ENCODE measurements at places on chromosomes 2 and 18. TPM values are rescaled to one million over a fixed set of nuclear protein-coding genes. Genes with fewer than 3 reads are reported as not detected.
A peak's percentile ranks its signal among the peaks of the same experiment; 100 is the strongest.

DNA sequence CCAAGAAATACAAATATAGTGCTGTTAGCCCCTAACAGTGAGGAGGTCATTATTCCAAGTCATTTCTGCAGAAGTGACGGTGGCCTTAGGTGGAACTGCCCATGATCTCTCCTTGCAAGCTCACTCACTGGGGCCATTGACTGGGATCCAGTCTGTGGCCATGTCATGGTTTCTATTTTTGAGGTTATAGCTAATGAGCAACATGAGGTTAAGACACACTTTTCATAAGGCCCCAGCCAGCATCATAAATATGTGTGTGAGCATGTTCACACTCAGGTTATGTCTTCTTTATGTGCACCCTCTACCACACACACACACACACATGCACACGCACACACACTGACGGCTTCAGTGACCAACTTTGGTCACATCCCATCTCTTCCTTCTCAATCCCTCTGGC lies 484 bp downstream of the AFF3 start:
- H3K4me1 ChIP-seq = peaks cover 56% of the 10 kb centered on the region
- H3K27me3 ChIP-seq = no peaks in the 10 kb centered on the region
- H3K36me3 ChIP-seq = no peaks in the 10 kb centered on the region
- H3K27ac ChIP-seq = peak overlapping the region; percentile 81
- no peak for DNase-seq
- peak overlapping the region; percentile 63 for H3K4me3 ChIP-seq

DNA sequence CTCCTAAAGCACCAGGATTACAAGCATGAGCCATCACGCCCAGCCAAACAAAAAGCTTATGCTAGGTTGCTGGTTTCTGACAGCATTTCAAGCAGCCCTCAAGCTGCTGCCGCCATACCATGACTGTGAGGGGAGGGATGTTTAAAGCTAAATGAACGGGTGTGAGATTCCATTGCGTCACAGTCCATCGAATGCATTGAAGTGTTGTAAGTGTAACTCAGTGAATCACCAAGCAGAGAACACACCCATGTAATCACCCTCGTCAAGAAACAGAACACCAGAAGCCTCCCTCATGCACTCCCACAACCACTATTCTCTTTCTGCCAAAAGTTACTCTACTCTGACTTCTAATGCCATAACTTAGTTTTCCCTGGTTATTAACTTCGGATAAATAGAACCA lies 32.8 kb upstream of the MC5R start:
- H3K4me3 ChIP-seq = no peak overlapping the region
- H3K27me3 ChIP-seq = peaks cover 3% of the 10 kb centered on the region
- H3K4me1 ChIP-seq = no peaks in the 10 kb centered on the region
- no peak for DNase-seq

GRCh38 chr2:213087040-213087439 lies 64.4 kb downstream of the IKZF2 start:
- no peak overlapping the region for H3K4me3 ChIP-seq
- no peaks in the 10 kb centered on the region for H3K36me3 ChIP-seq
- no peak overlapping the region for H3K27ac ChIP-seq
- DNase-seq = no peak
- H3K27me3 ChIP-seq = no peaks in the 10 kb centered on the region
- H3K4me1 ChIP-seq = peaks cover 2% of the 10 kb centered on the region

GRCh38 chr2:123747326-123747725 lies 277.8 kb upstream of the CNTNAP5 start:
- H3K4me3 ChIP-seq = no peak overlapping the region
- no peak overlapping the region for H3K27ac ChIP-seq
- no peaks in the 10 kb centered on the region for H3K4me1 ChIP-seq
- no peaks in the 10 kb centered on the region for H3K36me3 ChIP-seq
- no peak for DNase-seq
- no peaks in the 10 kb centered on the region for H3K27me3 ChIP-seq

DNA sequence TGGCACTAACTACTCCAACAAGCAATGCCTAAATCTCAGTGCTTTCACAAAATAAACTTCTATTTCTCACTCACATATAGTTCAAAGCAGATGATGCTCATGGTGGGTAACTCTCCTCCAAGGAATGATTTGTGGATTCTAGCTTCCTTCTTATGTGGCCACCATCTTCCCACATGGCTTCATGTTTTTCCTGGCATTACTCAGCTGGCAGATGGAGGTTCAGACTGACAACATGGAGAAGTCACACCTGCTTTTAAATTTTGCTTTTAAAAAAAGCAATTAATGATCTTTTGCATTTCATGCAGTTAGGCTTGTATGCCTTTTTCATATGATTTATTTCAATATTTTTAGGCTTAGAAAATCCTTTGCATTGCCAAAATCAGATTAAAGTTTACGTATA lies 6.3 kb upstream of the GKN2 start:
- H3K4me3 ChIP-seq = no peak overlapping the region
- no peak for DNase-seq
- H3K4me1 ChIP-seq = no peaks in the 10 kb centered on the region
- no peaks in the 10 kb centered on the region for H3K36me3 ChIP-seq
- peaks cover 21% of the 10 kb centered on the region for H3K27me3 ChIP-seq
- no peak overlapping the region for H3K27ac ChIP-seq

DNA sequence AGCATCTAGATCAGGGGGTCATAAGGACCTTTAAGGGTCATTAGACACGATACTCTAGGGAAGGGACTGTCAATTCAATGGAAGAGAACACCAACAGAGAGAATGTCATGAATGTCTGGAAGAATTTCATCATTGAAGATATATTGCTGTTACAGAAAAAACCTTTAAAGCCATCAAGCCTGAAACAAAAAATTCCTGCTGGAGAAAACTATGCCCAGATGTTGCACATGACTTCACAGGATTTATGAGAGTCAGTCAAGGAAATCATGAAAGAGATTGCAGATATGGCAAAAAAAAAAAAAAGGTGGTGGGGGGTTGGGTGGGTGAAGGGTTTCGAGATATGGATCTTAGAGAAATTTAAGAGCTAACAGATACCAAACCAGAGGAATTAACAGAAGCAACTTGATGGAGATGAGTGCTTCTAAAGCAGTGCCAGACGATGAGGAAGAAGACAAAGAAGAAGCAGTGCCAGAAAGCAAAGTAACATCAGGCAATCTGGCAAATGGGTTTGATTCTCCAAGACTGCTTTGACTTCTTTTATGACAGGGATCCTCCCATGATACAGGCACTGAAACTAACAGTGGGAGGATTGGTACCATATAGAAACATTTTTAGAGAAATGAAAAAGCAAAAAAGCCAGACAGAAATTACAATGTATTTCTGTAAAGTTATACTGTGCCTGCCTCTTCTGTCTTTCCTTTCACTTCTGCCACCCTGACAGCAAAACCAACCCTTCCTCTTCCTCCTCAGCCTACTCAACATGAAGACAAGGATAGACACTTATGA lies 28.5 kb downstream of the MAP4K3 start:
- H3K4me1 ChIP-seq = peaks cover 75% of the 10 kb centered on the region
- H3K4me3 ChIP-seq = peak overlapping the region; percentile 16
- DNase-seq = no peak
- H3K36me3 ChIP-seq = peaks cover 3% of the 10 kb centered on the region
- no peaks in the 10 kb centered on the region for H3K27me3 ChIP-seq

- peaks cover 13% of the 10 kb centered on the region for H3K4me1 ChIP-seq
- H3K4me3 ChIP-seq = peak overlapping the region; percentile 80
- H3K27me3 ChIP-seq = peaks cover 40% of the 10 kb centered on the region
- no peak overlapping the region for H3K27ac ChIP-seq
- no peak for DNase-seq
Observed at GRCh38 chr18:28175930-28176697, 816 bp downstream of the CDH2 start.

GRCh38 chr2:70686577-70687460 lies 81.2 kb downstream of the ADD2 start:
- no peaks in the 10 kb centered on the region for H3K4me1 ChIP-seq
- H3K4me3 ChIP-seq = no peak overlapping the region
- no peak overlapping the region for H3K27ac ChIP-seq
- peaks cover 39% of the 10 kb centered on the region for H3K36me3 ChIP-seq
- no peak for DNase-seq

GRCh38 chr18:56421647-56422046 lies 216.7 kb downstream of the TXNL1 start:
- no peak for DNase-seq
- H3K4me1 ChIP-seq = no peaks in the 10 kb centered on the region
- H3K36me3 ChIP-seq = no peaks in the 10 kb centered on the region

DNA sequence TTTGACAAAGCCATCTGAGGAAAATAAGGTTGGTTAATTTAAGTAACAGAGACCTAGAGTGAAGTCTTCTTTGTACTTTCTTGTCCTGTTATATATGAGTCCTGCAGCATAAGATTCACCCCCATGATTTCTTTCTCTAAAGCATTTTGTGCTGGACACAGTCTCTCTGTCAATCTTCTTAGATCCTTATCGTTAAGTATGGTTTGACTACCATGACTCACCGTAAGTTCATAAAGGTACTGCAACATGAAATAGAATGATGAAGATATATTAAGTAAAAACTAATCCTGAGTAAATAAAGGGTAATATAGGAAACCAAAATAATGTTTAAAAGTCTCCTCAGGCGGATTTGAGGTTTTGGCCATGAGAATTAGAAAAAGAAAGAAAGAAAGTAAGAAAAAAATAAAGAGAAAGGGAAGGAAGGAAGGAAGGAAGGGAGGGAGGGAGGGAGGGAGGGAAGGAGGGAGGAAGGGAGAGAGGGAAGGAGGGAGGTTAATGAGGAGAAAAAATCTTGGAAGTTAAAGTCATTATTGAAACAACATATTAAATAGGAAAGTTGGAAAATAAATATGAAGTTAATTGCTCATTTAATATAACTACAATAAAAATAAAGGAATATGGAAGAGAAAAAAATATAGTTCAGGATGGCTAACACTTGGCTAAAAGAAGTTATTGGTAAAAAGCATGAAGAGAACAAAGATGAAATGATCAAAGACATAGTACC lies 980.3 kb upstream of the CDH2 start:
- H3K4me3 ChIP-seq = no peak overlapping the region
- no peaks in the 10 kb centered on the region for H3K36me3 ChIP-seq

DNA sequence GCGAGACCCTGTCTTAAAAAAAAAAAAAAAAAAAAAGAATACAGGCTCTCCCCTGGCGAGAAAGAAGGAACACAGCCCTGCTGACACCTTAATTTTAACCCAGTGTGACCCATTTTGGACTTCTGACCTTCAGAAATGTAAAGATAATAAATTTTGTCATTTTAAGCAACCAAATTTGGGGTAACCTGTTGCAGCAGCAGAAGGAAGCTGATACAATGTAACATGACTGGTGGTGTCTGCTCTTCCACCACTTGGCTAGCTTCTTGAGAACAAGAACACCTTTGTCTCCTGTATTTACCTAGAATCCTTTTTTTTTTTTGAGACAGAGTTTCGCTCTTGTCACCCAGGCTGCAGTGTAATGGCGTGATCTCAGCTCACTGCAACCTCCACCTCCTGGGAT lies 6.6 kb upstream of the STK11IP start:
- no peak for DNase-seq
- H3K27me3 ChIP-seq = peaks cover 17% of the 10 kb centered on the region
- no peak overlapping the region for H3K27ac ChIP-seq

GRCh38 chr18:5066380-5066977 lies 130.6 kb downstream of the AKAIN1 start:
- H3K4me1 ChIP-seq = no peaks in the 10 kb centered on the region
- no peak for DNase-seq
- H3K27ac ChIP-seq = no peak overlapping the region
- H3K36me3 ChIP-seq = no peaks in the 10 kb centered on the region
- no peaks in the 10 kb centered on the region for H3K27me3 ChIP-seq
- no peak overlapping the region for H3K4me3 ChIP-seq

DNA sequence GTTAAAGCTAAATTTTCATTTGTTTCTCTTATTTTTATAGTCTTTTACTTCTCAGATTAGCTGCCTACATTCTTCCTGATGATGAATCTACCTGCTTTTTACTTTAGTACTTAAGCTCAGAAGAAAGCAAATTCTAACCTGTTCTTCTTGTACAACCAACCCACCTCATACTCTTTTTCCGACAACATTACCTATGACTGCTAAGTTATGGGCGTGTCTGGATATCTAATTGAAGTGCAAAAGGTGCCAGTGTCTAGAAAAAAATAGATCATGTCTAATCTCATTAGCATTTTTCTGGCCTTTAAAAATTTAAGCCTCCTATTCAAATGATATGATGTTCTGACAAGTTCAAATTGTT lies 1.5 kb upstream of the RGPD4 start:
- no peak for DNase-seq
- H3K36me3 ChIP-seq = no peaks in the 10 kb centered on the region
- no peaks in the 10 kb centered on the region for H3K27me3 ChIP-seq
- H3K4me1 ChIP-seq = no peaks in the 10 kb centered on the region
- no peak overlapping the region for H3K27ac ChIP-seq

DNA sequence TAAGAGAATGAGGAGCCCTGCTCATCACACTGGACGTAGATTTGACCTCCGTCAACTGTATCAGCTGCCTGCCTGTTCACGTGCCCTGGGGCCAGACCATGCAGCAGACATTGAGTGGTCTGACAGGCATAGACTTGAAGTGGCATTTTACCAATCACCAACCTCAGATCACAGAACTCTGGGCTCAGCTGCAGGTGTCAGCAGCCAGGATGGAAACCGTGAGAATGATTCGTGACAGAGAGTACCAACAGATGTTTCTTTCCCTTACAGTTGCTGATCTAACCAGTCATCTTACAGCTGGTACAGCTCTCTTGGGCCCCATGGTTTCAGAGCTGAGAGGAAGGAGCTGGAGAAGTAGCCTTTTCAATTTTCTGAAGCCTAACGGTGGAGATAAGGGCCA lies 148.9 kb downstream of the EN1 start:
- no peaks in the 10 kb centered on the region for H3K36me3 ChIP-seq
- no peak for DNase-seq
- no peaks in the 10 kb centered on the region for H3K27me3 ChIP-seq
- no peaks in the 10 kb centered on the region for H3K4me1 ChIP-seq
- H3K4me3 ChIP-seq = no peak overlapping the region

DNA sequence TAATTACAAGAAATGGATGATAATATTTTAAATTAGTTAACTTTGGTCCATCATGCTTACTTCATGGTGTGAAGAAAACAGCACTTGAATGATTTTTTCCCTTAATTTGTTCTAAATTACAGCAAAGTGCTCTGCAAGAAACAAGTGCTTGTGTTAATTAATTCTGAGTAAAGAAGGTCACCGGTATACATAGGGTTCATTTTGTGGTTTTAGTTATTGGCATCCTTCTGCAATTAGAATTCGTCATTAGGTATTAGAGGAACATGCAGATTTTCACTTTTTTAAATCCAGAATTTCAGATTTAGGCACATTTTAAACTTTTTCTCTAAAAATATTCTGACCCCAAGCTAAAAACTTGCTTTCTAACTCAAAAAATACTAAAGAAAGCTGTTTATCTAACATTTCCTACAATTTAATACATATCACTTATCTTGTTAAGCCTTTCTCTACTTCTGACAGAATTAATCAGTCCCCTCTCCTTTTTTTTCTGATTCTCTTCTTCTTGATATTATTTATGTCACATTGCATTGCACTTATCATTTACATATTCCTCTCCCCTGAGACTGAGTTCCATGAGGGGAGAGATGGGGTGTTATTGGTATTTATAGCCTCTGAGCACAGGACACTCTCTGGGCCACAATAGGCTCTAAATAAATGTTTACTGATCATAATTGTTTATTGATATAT lies 129.2 kb downstream of the PLA2R1 start:
- peaks cover 3% of the 10 kb centered on the region for H3K27me3 ChIP-seq
- DNase-seq = no peak
- H3K27ac ChIP-seq = no peak overlapping the region
- no peaks in the 10 kb centered on the region for H3K36me3 ChIP-seq
- H3K4me1 ChIP-seq = peaks cover 13% of the 10 kb centered on the region

LRRTM4 gene
- not detected for polyA plus RNA-seq

ITGB6 gene
- polyA plus RNA-seq = not detected

CYTIP gene
- polyA plus RNA-seq = 155 TPM

RFTN2 gene
- polyA plus RNA-seq = not detected

EFR3B gene
- not detected for polyA plus RNA-seq

B3GNT7 gene
- polyA plus RNA-seq = 0.06 TPM

DSC3 gene
- polyA plus RNA-seq = not detected

STPG4 gene
- not detected for polyA plus RNA-seq

STARD6 gene
- polyA plus RNA-seq = not detected

All from naive thymus-derived CD8-positive, alpha-beta T cell (primary cell).